Fibroblast of the aortic adventitia (primary cell): ENCODE measurements at places on chromosomes 16 and 17.

DNA sequence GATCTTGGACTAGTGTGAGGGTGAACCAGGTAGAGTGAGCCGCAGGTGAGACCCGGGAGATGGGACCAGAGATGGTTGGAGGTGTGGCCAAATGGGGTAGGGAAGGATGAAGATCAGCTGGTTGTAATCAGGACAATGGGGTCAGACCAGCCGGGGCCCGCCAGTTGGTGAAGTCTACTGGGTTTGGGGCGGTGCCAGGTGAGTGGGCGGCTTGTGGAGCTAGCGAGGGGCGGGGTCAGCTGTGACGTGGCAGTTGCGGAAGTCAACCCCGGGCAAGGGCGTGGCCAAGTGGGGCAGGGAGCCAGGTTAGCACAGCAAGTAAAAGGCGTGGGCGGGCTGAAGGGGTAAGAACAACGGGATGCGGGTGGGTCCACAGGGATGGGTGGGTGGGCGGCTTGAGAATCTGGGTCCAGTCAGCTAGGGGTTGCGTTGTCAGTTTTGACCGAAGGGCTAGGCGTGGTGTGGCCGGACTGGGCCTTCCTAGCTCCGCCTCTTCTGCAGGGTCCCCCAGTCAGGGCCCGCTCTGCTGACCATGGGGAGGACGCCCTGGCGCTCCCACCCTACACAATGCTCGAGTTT, 25.5 kb upstream of the ALKBH5 start:
- peak; percentile 81 for DNase-seq

GRCh38 chr17:50917418-50917743, 51.2 kb upstream of the TOB1 start:
- DNase-seq, result no peak

- no peak for DNase-seq
Measured at GRCh38 chr17:2194889-2195335, 108.7 kb downstream of the SMG6 start.

GRCh38 chr16:69839240-69839688, 77.1 kb downstream of the WWP2 start:
- DNase-seq, result no peak

- DNase-seq, result no peak
Measured at GRCh38 chr17:63945784-63946439, 13.8 kb upstream of the CD79B start.

DNA sequence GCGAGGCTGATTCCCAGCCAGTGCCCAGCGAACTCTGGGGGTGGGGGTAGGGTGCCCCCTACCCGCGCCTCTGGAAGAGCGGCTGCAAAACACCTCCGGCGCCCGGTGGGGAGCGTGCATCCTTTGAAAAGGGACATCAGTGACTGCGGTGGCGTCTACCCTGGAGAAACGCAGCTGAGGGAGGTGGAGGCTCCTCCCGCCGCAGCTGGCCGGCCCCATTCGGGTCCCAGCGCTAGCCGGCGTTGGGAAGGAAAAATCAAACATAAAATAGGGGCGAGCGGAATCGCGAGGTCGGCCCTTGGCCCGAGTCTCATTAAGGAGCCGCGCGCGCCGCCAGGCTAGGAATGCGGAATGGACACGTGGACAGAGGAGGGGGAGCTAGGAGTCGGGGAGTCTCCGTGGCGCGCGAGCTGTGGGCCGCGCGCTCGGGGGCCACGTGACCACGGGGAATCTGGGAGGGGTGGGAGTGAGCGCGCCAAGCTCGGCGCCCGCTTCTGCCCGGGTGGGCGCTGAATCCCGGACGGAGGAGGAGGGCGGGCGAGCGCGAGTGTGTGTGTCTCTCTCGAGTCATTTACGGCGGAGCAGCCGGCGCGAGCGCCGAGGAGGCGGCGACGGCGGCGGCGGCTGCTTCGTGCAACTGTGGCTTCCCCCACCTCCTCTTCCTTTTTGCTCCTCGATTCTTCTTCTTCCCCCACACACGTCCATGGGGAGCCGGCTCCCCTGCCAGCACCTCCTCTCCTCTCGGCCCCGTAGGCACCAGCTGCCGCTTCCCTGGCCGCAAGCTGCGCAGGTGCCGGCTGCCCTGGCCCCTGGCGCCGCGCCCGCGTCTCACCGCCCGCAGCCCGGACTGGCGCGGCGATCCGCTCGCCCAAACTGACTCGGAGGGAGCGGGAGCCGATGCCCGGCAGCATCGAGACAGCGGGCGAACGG, at the start of gene TMEM132E:
Gene TMEM132E, plus strand, starts transcription at position 566 of the 930 bp plus-strand sequence. CDS start 1,495 bp downstream, outside the sequence.
- peak; percentile 5 for DNase-seq

DNA sequence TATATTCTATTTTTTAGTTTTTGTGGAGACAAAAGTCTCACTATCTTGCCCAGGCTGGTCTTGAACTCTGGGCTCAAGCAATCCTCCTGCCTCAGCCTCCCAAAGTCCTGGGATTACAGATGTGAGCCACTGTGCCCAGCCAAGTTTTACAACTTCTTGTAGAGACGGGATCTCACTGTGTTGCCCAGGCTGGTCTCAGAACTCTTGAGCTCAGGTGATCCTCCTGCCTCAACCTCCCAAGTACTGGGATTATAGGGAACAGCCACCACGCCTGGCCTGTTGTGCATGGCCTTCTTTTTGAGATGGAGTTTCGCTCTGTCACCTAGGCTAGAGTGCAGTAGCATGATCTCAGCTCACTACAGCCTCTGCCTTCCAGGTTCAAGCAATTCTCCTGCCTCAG, 6.2 kb upstream of the CENPT start:
- DNase-seq, result no peak

DNA sequence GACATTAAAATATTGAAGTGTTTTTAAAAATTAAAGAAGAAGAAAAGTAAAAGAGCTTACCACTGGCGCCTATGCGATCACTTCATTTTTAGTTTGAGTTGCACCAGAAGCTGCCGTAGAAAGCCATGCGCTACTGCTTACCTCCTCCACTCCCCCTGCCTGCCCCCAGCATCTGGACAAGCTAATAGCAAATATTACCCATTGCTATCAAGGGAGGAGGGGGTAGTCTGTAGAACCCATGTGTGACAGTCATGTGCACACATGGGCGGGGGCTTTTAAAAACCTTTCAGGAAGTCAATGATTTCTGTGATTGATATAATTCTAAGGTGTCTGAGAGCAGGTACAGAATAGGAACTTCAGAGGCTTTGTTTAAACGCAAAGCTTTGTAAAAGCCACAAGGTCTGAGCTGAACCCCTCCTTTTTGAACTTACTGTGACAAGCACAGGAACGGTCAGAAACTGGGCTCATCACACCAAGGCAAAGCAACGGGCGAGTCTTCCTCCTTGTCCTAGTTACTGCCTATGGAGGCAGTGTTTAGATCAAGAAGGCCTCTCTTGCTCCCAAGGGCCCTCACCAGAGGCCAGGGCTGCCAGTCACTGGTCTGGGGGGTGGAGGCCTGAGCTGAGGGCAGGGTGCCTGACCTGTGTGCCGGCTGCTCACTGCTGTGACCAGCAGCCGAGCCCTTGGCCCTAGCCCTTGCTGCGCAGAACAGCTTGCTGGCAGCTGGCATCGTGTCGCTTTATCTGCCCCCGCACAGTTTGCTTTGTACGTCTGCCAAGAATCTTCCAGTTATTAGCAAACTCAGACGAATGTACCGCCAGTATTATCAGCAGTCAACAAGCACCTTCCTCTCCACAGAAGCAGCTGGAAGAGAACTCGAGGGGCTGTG, 15.0 kb downstream of the GINS2 start:
- DNase-seq, result peak; percentile 53

- DNase-seq, result no peak
Measured at GRCh38 chr17:17709815-17710321, 28.6 kb downstream of the RAI1 start.

DNA sequence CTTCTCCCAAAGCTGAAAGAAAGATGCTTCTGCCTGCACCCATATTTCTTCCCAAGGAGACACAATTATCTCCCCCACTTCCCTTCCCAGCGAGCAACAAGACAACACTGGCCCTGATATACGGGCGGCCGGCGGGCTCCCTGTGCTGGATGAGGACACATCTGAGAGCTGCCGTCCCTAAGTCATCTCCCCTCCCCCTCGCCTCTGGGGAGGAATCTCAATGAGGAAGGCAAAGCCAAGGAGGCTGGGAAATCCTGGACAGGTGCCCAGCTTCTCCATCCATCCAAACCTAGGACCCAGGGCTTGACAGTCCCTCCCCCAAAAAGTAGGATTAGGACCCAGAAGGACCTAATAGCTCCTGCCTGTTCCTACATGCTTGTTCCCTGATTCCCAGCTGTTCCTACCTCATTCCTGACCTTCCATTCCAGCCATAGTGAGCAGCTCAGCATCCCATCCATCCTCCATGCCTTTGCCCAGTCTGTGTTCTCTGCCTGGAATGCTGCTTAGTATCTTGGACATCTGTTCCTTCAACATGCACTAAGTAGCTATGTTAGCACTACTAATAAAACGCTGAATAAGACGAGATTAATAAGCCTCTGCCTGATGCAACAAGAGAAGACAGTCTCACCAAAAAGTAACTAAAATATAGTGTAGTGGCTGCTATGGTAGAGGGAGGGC, 167.9 kb downstream of the CCT6B start:
- DNase-seq, result no peak

DNA sequence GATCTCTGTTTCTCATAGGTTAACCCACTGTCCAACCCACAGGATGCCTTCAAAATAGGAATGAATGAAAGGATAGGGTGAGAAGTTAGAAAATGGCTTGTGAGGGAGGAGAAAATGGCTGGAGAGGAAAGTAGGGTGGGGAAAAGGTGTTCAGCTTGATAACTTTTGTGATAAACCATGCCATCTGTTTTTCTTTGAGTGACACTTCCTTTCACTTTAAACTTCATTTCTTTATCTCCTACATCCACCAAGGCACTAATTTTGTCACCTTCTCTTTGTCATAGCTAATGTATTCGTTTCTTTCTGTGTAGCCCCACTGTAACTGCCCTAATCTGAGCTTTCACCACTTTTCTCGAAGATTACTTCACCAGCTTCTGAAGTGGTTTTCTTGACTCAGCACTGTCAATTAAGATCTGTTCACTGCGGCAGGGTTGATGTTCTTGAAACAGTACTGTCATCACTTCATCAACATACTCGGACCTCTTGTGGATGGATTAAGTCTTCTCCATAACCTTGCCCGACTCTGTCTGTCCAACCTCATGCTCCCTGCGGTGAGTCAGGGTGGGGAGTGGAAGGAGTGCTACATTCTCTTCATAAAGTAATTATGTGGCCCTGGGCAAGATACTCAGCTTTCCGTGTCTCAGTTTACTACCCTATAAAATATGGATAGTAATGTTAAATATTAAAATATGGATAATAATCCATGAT, 5.5 kb upstream of the KRT10 start:
- peak; percentile 73 for DNase-seq

DNA sequence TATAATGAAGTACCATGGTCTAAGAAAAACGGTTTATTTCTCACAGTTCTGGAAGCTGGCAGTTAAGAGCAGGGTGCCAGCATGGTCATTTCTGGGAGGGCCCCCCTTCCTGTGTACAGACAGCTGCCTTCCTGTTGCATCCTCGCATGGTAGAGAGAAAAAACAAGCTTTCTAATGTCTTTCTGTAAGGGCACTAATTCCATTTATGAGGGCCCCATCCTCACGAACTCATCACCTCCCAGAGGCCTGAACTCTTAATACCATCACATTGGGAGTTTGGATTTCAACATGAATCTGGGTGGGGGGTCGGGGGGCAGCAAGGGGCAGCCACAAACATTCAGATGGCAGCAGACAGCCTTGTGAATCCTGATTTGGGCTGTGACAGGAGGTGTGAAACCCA, 149.7 kb downstream of the CCDC182 start:
- no peak for DNase-seq

DNA sequence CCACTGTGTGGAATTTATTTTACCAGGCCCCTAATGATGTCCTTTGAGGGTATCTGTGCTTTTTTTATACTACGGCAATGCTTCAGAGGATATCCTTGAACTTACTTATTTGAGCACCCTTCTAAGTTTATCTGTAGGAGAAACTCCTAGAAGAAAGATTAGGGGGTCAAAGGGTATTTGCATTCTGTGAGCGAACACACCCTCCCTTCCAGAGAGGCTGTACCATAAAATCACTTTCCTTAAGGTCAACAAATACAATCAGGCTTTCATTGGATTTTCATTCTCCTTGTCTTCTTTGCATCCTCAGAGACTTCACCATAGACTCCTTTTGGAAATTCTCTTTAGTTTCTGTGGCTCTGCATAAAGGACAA, 4.7 kb upstream of the C1QTNF1 start:
- DNase-seq, result no peak

DNA sequence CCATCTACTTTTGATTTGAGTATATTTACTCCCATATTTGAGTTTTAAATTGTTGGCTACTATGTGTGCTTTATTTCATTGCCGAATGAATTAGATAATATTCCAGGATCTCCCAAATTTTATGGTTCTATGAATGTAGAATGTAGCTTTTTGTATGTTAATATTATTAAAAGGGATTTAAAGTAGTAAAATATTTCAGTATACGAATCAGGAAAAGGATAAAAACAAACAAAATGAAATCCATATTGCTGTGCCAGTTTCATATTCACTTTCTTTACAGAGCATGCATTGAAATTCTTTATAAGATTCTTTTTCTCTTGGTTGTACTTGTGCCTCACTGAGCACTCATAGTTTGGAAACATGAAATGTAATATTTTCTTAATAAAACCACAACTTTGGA, 155.1 kb downstream of the CHD9 start:
- DNase-seq, result no peak

DNA sequence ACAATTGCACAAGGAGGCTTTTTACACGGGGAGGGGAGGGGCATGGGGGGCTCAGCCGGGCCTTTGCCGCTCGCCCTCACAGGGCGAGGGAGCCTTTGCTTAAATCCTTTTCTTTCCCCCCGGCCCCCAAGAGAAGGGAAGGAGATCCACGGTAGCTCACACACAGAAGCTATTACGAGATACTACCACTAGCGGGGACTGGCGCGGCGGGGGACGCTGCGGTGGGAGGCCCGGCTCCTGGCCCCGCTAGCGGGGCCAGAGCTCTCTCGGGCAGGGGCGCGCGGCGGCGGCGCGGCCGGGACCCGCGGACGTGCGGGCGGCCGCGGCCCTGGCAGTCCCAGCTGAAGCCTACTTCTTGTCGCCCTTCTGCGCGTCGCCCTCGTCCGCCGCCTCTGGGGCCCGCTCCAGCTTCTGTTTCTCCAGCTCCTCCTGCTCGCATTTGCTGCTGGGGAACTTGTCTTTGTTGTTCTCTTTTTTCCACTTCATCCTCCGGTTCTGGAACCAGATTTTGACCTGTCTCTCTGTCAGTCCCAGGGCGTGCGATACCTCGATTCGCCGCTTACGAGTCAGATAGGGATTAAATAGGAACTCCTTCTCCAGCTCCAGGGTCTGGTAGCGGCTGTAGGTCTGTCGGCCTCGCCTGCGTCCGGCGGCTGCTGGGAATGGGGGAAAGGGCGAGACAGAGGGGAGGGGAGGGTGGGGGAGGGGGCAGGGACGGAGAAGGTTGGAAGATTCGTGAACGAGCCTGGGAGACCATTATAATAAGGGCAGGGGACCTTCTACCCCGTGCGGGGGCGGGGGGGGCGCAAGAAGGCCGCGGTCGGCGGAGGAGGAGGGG, 2.0 kb downstream of the HOXB8 start:
- no peak for DNase-seq

- DNase-seq, result no peak
Measured at GRCh38 chr17:66175892-66176291, 16.0 kb downstream of the CEP112 start.

- peak; percentile 90 for DNase-seq
Measured at GRCh38 chr17:8041249-8041928, 2.5 kb downstream of the ALOX15B start.

- no peak for DNase-seq
Measured at GRCh38 chr16:15757630-15758251, 99.1 kb downstream of the MYH11 start.

- peak; percentile 60 for DNase-seq
Measured at GRCh38 chr16:72858665-72859493, 189.0 kb downstream of the ZFHX3 start.
